A549 treated with CpdA at 1 μM for 4 hours (cell line): ENCODE measurements at places on chromosomes 6 and 20. TPM values are rescaled to one million over a fixed set of nuclear protein-coding genes. Genes with fewer than 3 reads are reported as not detected.

HLA-F gene
- total RNA-seq = 3.2 to 5.4 TPM (median 4.9 TPM) in 5 replicates

SIRPB2 gene
- not detected in 5 replicates for total RNA-seq

EXOC2 gene
- 9.8 to 12.0 TPM (median 11.7 TPM) in 5 replicates for total RNA-seq

STK38 gene
- 19.3 to 21.4 TPM (median 20.1 TPM) in 5 replicates for total RNA-seq

C6orf163 gene
- total RNA-seq = 0.24 to 0.54 TPM (median 0.27 TPM) in 5 replicates

MAP7 gene
- 32.5 to 40.0 TPM (median 38.8 TPM) in 5 replicates for total RNA-seq

RAET1L gene
- 0.18 to 0.49 TPM (median 0.27 TPM) in 5 replicates for total RNA-seq

BTN1A1 gene
- total RNA-seq = 0.06 TPM in 1 of 5 replicates, not detected in the others

PBOV1 gene
- not detected in 5 replicates for total RNA-seq

ESR1 gene
- total RNA-seq = 0.01 to 0.02 TPM in 2 of 5 replicates, not detected in the others

SAMD3 gene
- not detected in 5 replicates for total RNA-seq

COL21A1 gene
- total RNA-seq = 0.53 to 0.99 TPM (median 0.79 TPM) in 5 replicates

CNKSR3 gene
- total RNA-seq = 4.9 to 5.9 TPM (median 5.4 TPM) in 5 replicates

RAB32 gene
- total RNA-seq = 35.3 to 47.8 TPM (median 44.8 TPM) in 5 replicates

SLC44A4 gene
- total RNA-seq = 0.10 to 0.14 TPM (median 0.13 TPM) in 3 of 5 replicates, not detected in the others

UST gene
- 2.3 to 3.2 TPM (median 2.6 TPM) in 5 replicates for total RNA-seq

TNFRSF21 gene
- 25.5 to 30.0 TPM (median 28.1 TPM) in 5 replicates for total RNA-seq

BMP7 gene
- total RNA-seq = 0.32 to 1.0 TPM (median 0.73 TPM) in 5 replicates

TTLL9 gene
- total RNA-seq = 0.06 to 0.20 TPM in 2 of 5 replicates, not detected in the others

SAPCD1 gene
- total RNA-seq = 3.6 to 5.9 TPM (median 4.7 TPM) in 5 replicates

TRDN gene
- total RNA-seq = not detected in 5 replicates

SLC22A2 gene
- total RNA-seq = 0.02 to 0.09 TPM in 2 of 5 replicates, not detected in the others

UNC5CL gene
- total RNA-seq = 0.20 to 0.40 TPM (median 0.34 TPM) in 5 replicates

FRK gene
- 1.4 to 1.8 TPM (median 1.5 TPM) in 5 replicates for total RNA-seq

IER3 gene
- total RNA-seq = 117 to 167 TPM (median 156 TPM) in 5 replicates

PSORS1C1 gene
- 3.3 to 6.4 TPM (median 4.2 TPM) in 5 replicates for total RNA-seq

PSORS1C2 gene
- not detected in 5 replicates for total RNA-seq

IRF4 gene
- total RNA-seq = 0.08 to 0.30 TPM (median 0.14 TPM) in 5 replicates

SOBP gene
- total RNA-seq = 0.93 to 1.2 TPM (median 1.1 TPM) in 5 replicates

GGTLC1 gene
- total RNA-seq = not detected in 5 replicates

KIF25 gene
- total RNA-seq = 0.07 to 0.15 TPM in 2 of 5 replicates, not detected in the others

ADAM33 gene
- total RNA-seq = 0.05 to 0.06 TPM in 2 of 5 replicates, not detected in the others

CALHM6 gene
- total RNA-seq = not detected in 5 replicates

VWA7 gene
- total RNA-seq = 0.61 to 2.0 TPM (median 1.5 TPM) in 5 replicates

ELOVL2 gene
- 6.6 to 7.5 TPM (median 6.9 TPM) in 5 replicates for total RNA-seq

FOXS1 gene
- 0.62 to 1.8 TPM (median 1.2 TPM) in 5 replicates for total RNA-seq

HLA-DQB1 gene
- not detected in 5 replicates for total RNA-seq

CENPQ gene
- total RNA-seq = 6.6 to 8.5 TPM (median 7.9 TPM) in 5 replicates

CST9L gene
- total RNA-seq = not detected in 5 replicates

GPR6 gene
- total RNA-seq = not detected in 5 replicates

EFCAB8 gene
- not detected in 5 replicates for total RNA-seq

IMPG1 gene
- total RNA-seq = not detected in 5 replicates

ZC2HC1B gene
- not detected in 5 replicates for total RNA-seq
